Muscle of leg (tissue), 16 donors: ENCODE measurements at places on chromosomes 13 and 19. TPM values are rescaled to one million over a fixed set of nuclear protein-coding genes. Genes with fewer than 3 reads are reported as not detected.

DNA sequence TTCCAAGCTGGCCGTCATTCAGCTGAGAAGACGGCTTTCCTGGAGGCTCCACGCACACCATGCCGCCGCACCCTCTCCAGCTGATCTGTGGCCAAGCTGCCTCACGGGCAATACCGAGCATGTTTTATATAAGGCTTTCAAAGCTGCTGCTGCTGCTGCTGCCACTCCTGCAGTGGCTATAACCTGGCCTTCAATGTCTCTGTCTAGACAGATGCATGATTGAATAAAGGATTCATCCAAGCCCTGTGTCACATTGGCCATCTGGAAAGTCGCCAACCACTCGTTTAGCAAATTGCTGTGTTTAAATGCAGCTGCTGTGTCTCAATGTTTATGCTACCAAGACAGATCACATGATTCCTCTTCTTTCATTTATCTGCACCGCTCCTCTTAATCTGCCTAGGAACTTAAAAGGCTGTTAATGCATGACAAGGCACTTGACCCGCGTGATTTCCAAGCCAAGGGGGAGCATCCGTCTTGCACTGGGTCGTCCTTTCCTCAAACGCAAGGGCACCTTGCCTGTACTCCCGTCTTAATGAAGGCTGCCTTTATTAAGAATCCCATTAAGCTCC, 114.3 kb downstream of the TEX26 start:
- peak; percentile 88 for DNase-seq

- no peak for DNase-seq
Measured at GRCh38 chr13:30968846-30969245, 36.4 kb downstream of the TEX26 start.

DNA sequence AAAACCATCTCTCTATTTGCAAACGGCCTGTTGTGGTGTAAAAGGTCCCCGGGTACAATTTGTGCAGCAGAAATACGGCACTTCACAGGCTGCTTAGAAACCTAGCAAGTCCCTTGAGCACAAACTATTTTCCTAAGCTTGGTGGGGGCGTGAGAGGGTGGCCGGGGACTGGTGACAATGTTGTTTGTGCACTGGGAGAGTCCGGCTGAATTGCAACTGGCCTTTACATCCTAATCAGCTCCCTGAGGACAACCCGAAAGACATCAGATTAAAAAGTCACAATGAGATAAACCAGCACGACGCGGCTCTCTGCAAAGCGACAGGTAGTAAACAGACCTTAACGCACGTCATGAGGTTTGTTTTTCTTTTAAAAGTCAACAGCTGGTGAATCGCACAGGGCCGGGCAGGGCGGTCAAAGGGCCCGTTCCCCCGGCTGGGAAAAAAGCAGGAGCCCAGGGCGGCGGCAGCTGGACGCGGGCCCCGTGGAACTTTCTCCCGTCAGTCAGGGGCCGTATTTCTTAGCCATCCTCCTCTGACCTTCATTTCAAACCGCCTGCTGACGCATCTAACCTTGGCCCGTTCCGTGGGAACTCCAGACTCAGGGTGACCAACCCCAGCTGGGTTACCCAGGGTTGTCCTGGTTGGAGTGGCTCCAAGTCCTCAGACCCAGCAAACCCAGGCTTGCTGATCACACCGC, 112.3 kb downstream of the GADD45B start:
- no peak for DNase-seq

- peak; percentile 90 for DNase-seq
Measured at GRCh38 chr19:39410017-39410830, 2.2 kb upstream of the PLEKHG2 start.

- DNase-seq, result no peak
Measured at GRCh38 chr19:7973883-7974282, 30.4 kb upstream of the TIMM44 start.

DNA sequence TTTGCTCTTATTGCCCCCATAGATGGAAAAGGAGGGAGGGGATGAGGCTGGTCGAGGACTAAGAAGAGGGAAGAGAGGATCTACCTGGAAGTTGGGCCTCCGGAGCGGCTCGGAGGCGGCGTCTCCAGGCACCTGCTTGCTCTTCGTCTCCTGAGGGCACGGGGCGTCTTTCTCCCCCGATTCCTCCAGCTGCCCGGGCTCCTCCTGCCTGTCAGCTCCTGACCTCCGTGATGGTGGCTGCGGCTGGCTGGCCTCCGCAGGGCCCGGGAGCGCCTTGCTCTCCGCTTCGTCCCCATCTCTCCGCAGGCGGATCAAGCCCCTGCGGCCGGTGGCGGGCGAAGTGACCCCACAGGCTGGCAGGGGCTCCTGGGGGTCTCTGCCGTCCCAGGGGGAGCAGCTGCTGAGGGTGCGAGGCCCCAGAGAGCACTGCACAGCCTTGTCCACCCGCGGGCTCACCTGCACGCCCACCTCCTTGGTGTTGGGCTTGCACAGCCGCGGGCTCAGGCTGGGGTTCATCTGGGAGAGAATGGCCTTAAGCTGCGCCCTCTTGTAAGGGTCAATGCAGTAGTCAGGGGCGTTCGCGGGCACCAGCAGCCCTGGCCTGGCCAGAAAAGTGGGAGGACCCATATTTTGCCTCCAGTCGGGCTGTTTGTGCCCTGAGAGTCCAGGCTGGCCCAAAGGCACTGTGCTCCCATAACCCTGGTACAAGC, 3.8 kb downstream of the ZAR1L start:
- DNase-seq, result no peak

DNA sequence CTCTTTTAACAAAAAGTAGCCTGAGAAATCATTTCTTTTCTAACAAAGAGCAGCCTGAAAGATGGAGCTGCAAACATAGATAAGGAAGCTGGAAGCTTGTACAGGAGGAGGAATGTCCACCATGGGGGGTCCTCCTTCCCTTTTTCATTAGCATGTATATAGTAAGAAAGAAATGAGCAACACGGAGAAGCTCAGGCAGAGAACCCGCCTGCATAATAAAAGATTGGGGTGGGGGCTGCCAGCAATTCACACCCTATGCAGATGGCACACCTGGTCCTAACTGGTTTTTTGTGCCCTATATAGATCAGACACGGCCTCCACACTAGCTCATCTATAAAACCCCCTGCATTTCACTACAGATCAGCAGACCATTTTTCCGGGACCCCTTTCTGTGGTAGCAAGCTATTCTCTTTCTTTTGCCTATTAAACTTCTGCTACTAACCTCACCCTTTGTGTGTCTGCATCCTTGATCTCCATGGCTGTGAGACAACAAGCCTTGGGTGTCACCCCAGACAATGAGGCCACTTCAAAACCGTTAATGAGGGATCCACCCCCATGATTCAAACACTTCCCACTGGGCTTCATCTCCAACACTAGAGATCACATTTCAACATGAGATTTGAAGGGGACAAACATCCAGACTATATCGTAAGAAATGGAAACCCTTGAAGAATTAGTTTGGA, 167.5 kb upstream of the FREM2 start:
- DNase-seq, result no peak

GRCh38 chr13:114130131-114130836, 2.1 kb downstream of the RASA3 start:
- DNase-seq, result no peak

GRCh38 chr13:90594681-90595080, 752.8 kb upstream of the MIR17HG start:
- no peak for DNase-seq

- no peak for DNase-seq
Measured at GRCh38 chr19:6853868-6854267, 33.5 kb upstream of the ADGRE1 start.

- no peak for DNase-seq
Measured at GRCh38 chr13:97134364-97135095, 87.6 kb upstream of the MBNL2 start.

- DNase-seq, result no peak
Measured at GRCh38 chr13:32592082-32592481, 5.8 kb downstream of the PDS5B start.

- DNase-seq, result no peak
Measured at GRCh38 chr19:48487948-48488347, 18.8 kb downstream of the CYTH2 start.

GRCh38 chr19:36420961-36421748, 2.7 kb upstream of the ZFP82 start:
- peak; percentile 76 for DNase-seq

The CRTC1 gene
- 17.2 TPM for polyA plus RNA-seq

The ZNF99 gene
- polyA plus RNA-seq, result 0.20 TPM

The MISP3 gene
- polyA plus RNA-seq, result 0.77 TPM

The ICAM1 gene
- polyA plus RNA-seq, result 7.9 TPM
